ENCODE measurements at places on chromosomes 13 and 19.

GRCh38 chr13:42393573-42394360, 121.8 kb downstream of the AKAP11 start:
- no peak for DNase-seq

DNA sequence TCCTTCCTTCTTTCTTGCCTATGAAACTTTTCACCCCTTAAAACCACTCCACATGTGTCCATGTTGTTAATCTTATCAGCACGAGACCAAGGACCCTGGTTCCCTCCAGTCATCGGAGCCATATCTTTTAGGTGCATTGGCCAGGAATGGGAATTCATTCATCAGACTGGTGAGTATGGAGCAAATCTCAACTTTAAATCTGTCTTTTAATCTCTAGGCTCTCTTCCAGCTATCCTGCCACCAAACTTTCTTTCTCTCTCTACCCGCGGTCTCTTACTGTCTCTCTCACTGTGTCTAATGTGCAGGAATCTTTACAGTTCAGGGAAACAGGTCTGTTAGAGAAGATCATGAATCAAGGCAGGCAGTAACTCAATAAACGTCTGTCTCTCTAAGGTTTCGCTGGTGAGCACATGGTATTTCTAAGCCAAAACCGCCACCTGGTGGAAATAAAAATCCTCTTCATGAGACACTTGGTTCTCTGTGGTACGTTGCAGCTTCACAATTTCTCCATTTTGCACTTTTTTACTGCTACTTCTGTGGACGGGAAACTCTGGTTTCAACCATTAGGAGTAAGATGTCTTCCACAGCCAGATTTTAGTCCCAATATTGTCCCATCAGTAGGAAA, 16.1 kb downstream of the LGALS16 start:
- no peak for DNase-seq

DNA sequence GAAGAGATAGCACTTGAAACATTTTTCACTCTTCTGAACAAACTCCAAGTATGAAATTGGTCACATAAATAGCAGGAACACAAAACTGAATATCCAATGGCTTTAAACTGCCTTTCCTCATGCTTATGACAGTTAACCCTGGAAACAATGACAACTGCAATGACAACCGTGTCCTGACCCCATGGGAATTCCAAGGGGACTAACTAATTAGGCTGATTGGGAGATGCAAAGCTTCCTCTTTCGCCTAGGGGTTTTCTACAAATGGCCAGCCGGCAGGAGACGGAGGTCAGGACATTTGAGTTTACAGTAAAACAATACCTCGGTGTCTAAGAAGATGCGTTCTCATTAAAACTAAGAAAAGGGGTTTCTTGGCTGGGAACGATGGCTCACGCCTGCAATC, 53.0 kb upstream of the URAD start:
- no peak for DNase-seq

GRCh38 chr13:20043207-20043925, 84.8 kb downstream of the ZMYM2 start:
- DNase-seq: no peak

DNA sequence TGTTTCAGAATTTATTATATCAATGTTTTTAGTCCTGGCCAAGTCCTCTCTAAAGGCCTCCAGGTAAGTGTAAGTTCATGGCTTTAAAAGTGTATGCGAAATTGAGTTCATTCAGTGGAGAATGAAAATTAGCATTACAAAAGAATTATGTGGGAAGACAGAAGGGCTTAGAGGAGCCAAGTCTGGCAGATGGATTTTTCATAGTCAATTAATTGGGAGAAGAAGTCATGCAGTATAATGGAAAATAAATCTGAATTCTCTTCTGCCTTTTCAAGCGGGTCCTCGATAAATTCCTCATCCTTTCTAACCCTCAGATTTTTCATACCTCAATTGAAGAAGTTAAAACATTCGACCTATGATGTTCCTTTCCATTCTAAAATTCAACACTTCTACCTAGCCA, 394.2 kb downstream of the ITGBL1 start:
- DNase-seq: no peak

DNA sequence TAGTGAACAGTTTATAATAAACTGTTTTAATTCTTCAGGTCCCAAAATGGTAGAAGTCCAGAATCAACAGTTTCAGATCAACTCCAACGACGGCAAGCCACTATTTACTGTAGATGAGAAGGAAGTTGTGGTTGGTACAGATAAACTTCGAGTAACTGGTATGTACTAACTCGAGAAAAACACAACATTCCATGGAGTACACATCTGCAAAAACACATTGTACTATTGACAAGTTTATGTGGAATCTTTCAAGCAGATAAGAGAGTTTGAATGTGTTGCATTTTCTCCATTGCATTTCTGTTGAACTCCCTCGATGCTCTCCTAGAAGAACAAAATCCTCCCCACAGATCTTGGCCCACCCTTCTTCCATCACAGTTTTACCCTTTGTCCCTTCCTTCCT, 98.5 kb downstream of the SGCG start:
- DNase-seq: no peak

- DNase-seq: no peak
Observed at GRCh38 chr13:77460195-77460594, 75.3 kb upstream of the SCEL start.

DNA sequence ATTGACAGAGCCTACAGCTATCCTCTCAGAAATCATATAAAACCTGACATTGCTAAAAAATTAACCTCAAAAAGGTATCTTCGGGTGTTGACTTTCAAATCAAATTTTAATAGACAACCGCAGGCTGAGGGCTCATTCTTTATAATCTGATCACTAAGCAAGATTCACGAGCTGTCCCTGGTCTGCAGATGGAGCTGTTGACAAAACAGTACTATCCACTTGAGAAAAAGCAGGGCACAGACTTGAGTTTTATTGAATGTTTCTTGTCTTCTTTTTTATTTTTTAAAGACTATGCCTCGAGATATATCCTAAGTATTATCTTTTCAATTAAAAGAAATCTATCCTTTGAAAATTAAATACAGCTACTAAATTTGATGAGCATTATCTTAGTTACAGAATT, 540.5 kb downstream of the PCDH9 start:
- no peak for DNase-seq

- no peak for DNase-seq
Observed at GRCh38 chr13:43309311-43309710, 285.9 kb downstream of the DNAJC15 start.

- DNase-seq: no peak
Observed at GRCh38 chr13:43074824-43075510, 51.6 kb downstream of the DNAJC15 start.

DNA sequence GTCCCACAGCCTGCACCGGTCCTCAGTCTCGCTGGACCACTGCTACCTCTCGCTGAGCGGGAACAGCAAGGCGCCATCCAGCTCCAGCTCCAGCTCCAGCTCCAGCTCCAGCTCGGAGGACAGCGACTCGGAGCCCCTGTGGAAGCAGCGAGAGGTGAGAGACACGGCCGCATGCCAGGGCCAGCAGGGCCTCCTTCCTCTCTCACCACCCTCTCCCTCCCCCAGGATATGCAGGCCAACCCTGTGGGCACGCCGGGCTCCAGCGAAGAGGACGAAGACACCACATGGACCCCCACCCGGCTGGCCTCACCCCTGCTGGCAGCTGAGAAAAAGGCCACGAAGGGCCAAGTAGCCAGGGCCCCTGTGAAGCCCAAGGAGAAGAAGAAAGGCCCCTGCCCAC, 7.3 kb downstream of the SIX5 start:
- DNase-seq: no peak

DNA sequence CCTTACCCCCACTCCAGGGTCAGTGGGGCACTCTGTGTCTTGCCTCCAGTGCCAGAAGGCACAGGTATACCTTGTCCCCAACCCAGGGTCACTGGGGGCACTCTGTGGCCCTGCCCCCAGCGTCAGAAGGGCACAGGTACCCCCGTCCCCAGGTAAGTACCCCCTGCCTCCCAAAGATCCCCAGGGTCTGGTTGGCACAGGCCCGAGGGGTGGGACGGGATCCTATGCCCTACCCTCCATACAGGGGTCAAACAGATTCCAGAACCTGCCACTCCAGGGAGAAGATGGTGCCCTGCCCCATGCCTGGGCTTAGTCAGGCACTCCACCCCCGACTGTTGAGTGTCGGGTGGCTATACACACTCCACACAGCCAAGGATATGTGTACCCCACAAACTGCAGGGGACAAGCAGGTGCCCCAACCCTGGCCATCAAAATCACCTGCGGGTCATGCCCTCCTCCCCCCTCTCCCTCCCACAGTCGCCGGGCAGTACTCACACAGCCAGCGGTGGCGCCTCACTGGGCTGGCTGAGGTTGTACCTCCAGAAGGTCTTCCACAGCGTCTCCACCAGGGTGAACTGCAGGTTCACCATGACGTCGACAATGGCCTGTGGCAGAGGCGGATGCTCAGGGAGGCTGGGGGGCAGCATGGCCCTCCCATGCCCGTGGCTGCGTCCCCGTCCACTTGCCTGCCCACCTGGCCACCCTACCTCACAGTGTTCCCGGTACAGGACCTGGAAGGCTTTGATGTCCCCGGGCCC, 13.8 kb downstream of the DCAF15 start:
- DNase-seq: no peak

DNA sequence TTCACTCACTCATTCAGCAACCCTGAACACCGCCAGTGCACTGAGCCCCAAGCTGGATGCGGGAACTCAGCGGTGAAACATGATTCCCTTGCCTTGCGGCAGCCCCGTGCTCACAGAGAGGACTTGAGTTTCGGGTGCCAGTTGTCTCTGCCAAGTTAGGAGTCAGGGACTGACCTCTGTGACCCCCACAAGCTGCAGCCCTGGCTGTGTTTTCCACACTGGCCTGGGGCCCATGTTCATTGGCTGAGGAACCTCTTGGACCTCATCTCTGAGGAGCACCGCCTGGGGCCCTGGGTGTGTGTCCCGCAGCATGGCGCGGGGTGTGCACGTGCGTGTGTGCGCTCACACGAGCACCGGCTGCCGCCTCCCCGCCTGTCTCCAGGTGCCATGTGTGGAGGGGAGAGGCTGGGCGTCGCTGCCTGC, 31.0 kb downstream of the CAPN12 start:
- DNase-seq: no peak

- no peak for DNase-seq
Observed at GRCh38 chr19:1394252-1395193, 6.8 kb downstream of the GAMT start.

DNA sequence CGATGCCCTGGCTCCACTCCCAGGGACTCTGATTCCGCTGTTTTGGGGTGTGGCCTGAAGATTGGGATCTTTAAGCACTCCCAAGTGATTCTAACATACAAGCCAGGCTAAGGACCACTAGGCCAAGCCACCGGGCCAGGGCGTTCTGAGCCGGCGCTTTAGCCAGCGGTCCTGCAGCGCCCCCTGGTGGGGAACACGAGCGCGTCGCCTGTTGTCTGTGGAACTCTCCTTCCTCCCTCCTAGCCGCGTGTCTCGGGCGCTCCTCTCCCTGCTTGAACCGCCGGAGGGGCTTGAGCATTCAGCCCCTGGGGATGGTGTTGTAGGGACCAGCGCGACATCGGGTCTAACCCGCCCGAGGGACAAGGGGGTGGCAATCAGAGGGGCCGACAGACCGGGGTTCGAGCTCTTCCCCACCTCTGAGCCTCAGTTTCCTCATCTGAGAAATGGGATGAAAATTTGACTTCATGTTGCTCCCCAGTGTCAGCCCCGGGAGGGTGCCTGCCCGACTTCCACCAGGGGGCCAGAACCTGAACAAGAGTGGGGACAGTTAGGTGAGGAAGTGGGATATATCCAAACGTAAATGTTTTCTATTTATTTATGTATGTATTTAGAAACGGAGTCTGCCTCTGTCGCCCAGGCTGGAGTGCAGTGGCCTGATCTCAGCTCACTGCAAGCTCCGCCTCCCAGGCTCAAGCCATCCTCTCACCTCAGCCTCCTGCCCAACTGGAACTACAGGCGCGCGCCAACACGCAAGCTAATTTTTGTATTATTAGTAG, 18.0 kb upstream of the PNMA8B start:
- DNase-seq: peak; percentile 67

- DNase-seq: peak; percentile 84
Observed at GRCh38 chr19:12801466-12802266, at the start of the genes PRDX2 and THSD8. Gene PRDX2, minus strand, starts transcription at chr19:12801800. Its CDS starts 539 bp downstream, at chr19:12801261. Gene THSD8, plus strand, starts transcription at chr19:12802069. Its CDS starts 3 bp downstream, at chr19:12802072.

DNA sequence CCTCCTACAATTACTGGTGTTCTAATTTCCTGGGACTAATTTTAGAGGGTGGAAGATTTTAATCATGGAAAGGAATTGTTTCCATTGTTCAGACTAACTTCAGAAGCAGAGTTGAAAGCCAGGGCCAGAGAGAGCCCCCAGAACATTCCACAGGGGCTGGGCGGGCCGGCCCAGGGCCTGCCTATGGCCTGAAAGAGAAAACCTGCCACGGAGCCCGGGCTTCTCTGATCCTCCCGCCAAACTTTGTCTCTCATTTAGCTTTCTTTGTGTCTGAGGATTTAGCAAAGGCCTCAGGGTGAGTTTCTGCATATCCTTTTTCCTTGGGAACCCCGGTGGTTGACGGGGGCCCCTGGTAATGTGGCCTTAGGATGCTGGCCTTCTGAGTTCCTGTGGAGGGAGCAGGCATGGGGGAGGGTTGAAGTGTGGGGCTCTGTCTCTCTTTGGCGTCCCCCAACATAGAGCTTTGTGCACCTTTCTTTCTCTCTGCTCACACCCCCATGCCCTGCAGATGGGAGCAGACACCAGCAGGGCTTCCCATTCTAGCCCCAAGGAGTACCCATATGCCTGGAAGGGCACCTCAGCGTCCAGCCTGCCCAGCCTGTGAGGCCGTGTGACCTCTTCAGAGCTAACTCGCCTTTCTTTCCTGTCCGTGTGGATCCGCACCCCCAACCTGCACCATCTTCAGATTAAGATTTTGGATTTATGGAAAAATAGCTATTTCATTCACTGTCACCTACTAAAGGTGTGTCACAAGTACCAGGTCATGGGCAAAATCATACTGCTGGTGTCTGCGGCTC, 539.5 kb downstream of the FGF9 start:
- DNase-seq: no peak

DNA sequence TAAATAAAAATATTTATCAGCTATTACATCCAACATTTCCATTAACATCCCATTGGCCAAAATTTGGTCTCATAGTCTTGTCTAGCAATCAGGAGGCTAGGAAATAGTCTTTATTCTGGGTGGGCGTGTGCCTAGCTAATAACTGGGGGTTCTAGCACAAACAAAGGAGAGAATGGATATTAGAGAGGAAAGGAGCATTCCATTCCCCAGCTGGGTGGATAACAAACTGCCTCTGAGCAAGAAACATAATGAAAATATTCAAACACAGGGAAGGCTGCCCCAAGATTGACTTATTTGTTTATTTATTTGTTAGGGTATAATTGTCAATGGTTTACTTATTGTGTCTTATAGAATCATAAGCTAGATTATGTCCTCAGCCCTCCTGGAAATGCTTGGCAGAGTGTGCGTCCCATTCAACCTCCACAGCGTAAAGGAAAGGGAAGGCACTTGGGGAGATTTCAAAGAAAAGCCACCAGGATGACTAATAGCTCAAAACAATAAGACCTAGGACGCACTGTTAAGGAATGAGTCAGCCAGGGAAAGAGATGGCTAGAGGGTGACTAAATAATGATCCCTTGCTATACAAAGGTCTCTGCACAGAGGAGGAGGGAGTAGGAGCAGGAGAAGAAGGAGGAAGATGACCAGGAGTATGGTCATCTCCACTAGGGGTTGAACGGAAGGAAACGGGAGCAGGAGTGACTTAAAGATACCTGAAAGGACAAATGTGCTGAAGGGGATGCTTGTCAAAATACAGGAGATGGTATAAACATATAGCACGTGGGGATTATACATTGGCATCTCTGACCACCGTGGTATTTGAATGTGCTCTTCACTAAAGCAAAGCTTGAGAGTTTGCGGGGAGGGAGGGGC, 23.5 kb upstream of the USP12 start:
- DNase-seq: no peak
